Stomach (tissue), 19 donors: ENCODE measurements at places on chromosomes 13 and 19. TPM values are rescaled to one million over a fixed set of nuclear protein-coding genes. Genes with fewer than 3 reads are reported as not detected.

Gene DPP9
- total RNA-seq = 82.1 TPM

Gene C13orf42
- not detected for total RNA-seq

Gene IGFL2
- not detected for total RNA-seq

Gene SHISA7
- total RNA-seq = not detected

Gene AZU1
- total RNA-seq = not detected

Gene MYH14
- 392 TPM for total RNA-seq

Gene TMEM238
- 36.1 TPM for total RNA-seq

Gene TSSK6
- total RNA-seq = 2.0 TPM

Gene NCAN
- not detected for total RNA-seq

Gene DDX39A
- 107 TPM for total RNA-seq

Gene CDX2
- not detected for total RNA-seq

Gene LILRA5
- 2.9 TPM for total RNA-seq

Gene PRR22
- 7.8 TPM for total RNA-seq

Gene NALCN
- 2.9 TPM for total RNA-seq

Gene FAM216B
- under 0.01 TPM for total RNA-seq

GRCh38 chr13:109778102-109778542 lies 8.3 kb downstream of the IRS2 start:
- peak; percentile 60 for DNase-seq

DNA sequence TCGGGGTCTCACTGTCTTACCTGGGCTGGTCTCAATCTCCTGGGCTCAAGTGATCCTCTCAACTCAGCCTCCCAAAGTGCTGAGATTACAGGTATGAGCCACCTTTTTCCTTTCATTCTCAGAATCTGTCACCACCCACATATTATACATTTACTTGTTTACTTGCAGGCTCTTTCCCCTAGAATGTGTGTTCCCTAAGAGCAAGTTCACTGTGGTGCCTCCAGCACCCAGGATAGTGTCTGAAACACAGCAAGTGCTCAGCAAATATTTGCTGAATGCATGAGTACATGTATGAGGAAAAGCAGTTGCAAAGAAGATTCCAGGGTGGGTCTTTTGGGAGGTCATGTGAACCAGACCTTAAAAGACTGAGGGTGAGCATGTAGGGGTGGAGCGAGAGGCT lies 96.8 kb downstream of the RGCC start:
- no peak for DNase-seq

GRCh38 chr19:7340959-7341837 lies 7.5 kb upstream of the ARHGEF18 start:
- peak; percentile 92 for DNase-seq

DNA sequence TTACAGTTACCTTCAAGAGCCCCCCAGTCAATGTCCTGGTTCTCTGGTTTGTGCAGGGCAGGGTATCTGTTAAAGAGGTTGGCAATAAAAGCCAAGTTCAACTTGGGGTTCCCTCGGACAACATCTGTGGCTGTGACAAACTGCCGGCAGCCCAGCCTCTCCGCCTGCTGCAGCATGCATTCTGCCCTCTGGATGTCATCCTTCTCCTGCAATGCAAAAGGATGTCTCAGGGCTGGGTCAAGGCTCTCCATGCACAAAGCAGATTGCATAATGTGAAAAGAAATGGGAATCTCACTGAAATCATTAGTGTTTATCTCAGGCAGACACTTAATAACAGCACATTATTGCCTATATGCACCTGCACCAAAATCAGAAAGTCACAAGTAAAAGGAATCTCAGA lies 35.1 kb downstream of the LCP1 start:
- DNase-seq = peak; percentile 58

GRCh38 chr13:79448413-79448812 lies 32.5 kb upstream of the NDFIP2 start:
- peak; percentile 14 for DNase-seq

- no peak for DNase-seq
These were observed 473.7 kb downstream of the EFNB2 start for GRCh38 chr13:106061781-106062180.

GRCh38 chr13:49098771-49099512 lies 121.2 kb upstream of the MLNR start:
- DNase-seq = no peak

- DNase-seq = no peak
These were observed 1235.3 kb downstream of the OLFM4 start for GRCh38 chr13:54263868-54264267.

- DNase-seq = no peak
These were observed 39.1 kb upstream of the SLC15A1 start for GRCh38 chr13:98791611-98792010.

GRCh38 chr13:110272651-110273050 lies 34.3 kb downstream of the COL4A1 start:
- no peak for DNase-seq

- DNase-seq = no peak
These were observed 4.3 kb upstream of the ZNF529 start for GRCh38 chr19:36577271-36577996.

DNA sequence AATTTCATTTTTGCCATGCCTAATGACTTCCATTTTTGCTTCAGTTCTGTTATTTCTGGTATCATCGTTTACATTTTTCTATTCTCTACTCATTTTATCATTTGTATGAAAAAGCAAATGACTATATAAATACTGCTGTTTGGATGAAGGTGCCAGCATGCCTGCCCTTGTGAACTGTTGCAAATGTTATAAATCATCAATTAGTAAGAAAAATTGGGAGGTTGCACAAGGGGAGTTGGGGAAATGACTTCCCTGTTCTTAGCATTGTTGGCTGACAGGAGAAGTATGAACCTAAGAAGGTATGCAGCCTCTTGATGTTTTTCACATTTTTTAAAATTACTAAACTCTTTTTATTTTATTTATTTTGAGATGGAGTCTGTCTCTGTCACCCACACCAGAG lies 15.1 kb downstream of the SAFB start:
- DNase-seq = no peak

DNA sequence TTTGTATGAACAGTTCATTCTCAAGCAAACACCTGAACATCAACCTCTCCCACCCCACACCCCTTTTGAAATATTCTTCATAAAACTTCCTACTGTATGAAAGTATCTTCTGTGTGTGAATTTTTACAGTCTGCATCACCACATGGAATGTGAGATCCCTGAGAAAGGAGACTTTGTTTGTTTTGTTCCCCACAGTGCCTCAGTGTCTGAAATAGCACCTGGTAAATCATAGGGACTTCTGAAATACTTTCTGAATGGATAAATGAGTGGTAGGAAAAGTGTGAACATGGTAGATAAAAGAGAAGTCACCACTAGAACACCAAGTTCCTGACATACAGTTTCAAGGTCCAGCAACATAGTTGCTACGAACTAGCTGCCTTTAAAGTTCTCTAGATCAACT lies 1071.2 kb downstream of the EFNB2 start:
- DNase-seq = no peak

GRCh38 chr13:68026077-68026476 lies 795.9 kb upstream of the PCDH9 start:
- no peak for DNase-seq

GRCh38 chr19:14072535-14073260 lies at the start of gene MISP3:
TSS of gene MISP3 (plus strand) at chr19:14072786. CDS start at chr19:14073310, 524 bp downstream.
- peak; percentile 90 for DNase-seq

DNA sequence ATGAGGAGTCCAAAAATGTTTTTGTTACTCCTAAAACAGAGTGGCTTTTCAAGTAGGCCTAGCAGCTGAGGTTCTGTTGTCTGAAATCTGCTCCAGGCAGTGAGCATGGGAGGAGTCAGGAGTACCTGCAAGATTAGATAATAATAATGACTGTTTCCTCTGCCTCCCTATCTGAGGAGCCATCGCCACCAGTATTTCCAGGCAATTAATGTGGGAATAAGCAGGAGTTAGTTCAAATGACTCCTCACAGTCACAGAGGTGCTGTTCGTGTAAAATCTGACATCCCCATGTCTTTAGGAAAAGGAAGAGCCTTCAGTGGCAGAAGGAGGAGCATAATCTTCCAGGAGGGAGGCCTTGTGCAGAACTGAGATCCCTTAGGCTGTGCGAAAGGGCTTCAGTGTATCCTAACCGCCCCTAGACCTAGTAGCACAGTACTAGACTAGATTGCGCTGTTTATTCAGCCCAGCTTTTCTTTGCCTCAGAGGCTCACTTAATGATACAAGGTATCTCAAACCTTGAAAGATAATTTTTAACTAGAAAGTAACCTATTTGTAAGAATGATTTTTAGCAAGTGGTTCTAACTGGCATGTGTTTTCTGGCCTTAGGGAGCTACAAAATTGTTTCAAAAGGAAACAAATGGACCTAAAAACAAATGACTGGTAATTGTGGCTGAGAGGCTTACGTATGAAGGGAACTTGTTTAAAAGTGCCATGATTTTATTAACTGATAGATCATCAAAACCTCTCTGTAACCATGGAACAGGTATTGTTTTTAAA lies 49.0 kb downstream of the FREM2 start:
- peak; percentile 15 for DNase-seq

DNA sequence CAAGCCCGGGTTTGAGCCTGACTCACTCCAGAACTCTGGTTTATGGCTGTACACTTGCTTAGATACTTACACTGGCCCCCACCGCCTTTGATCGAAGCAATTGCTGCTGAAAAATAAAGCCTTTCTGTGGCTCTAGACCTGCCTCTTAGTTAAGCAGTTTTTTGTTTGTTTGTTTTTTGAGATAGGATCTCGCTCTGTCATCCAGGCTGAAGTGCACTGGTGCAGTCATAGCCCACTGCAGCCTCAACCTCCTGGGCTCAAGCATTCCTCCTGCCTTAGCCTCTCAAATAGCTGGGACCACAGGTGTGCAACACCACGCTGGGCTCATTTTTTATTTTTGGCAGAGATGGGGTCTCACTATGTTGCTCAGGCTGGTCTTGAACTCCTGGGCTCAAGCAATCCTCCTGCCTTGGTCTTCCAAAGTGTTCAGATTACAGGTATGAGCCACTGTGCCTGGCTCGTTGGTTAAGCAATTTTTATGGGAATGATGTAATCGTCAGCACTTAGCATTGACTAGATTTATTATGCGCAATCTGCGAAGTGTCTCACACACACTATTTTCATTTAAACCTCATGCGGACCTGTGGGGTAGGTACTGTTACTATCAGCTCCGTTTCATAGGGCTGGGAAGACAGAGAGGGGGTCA lies 22.2 kb downstream of the PPP2R1A start:
- DNase-seq = no peak

DNA sequence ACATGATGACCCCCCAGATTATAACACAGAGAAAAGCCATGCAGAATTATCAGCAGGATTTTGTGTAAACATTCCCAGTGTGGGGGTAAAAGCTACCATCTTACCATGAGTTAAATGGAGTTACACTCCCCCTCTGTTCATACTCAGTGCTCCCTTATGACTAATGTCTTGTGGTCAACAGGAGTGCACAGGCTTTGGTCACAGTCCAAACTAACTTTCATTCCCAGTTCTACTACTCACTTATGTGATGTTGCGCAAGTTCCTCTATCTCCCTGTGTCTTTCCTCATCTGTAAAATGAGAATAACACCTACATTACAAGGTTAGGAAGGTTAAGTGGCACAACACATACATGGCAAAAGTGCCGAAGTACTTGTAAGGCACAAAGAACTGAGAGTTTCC lies 277.9 kb downstream of the RBM26 start:
- DNase-seq = no peak

DNA sequence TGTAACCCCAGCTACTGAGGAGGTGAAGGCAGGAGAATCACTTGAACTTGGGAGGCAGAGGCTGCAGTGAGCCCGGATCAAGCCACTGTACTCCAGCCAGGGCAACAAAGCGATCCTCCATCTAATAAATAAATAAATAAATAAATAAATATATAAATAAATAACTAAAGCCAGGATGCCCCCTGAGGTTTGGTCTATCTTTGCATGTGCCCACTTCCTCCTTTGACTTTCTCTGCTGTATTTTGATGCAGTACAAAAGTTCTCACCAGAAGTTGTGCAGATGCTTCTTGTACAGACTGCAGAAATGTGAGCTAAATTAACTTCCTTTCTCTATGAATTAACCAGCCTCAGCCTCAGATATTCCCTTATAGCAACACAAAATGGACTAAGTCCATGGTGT lies 6.5 kb upstream of the N4BP2L2 start:
- no peak for DNase-seq

- peak; percentile 71 for DNase-seq
These were observed 1.6 kb downstream of the MEX3D start for GRCh38 chr19:1566392-1567115.
